ENCODE measurements at places on chromosomes 6 and 20.

GRCh38 chr6:25962149-25963127 is at the start of gene TRIM38:
TRIM38 (plus strand) TSS chr6:25962802; CDS start chr6:25966523, 3,721 bp downstream.
- DNase-seq, result no peak

GRCh38 chr6:41162687-41163418 is at the start of gene TREM2:
TREM2 (minus strand) TSS chr6:41163116; CDS start chr6:41163082, 34 bp downstream.
- DNase-seq, result no peak

- DNase-seq, result no peak
Measured at GRCh38 chr20:36917943-36918342, 33.6 kb downstream of the SAMHD1 start.

DNA sequence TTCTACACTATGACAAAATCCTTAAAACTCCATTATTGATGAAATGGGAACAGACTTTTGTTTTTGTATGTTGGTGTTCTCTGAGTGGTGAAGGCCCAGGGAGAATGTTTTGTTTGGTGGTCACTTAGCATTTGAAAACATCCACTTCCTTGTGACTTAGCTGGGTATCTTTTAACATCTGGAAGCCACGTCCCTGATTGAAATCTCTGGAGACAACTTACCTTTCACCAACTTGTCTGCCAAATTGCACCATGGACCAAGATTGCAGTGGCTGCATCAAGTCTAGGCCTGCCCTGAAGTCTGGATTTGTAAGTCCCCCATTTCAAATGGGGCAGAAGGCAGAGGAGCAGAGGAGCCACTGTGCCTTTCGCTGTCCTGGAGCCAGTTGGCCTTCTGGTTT is 534 bp upstream of the EFCAB8 start:
- DNase-seq, result no peak

DNA sequence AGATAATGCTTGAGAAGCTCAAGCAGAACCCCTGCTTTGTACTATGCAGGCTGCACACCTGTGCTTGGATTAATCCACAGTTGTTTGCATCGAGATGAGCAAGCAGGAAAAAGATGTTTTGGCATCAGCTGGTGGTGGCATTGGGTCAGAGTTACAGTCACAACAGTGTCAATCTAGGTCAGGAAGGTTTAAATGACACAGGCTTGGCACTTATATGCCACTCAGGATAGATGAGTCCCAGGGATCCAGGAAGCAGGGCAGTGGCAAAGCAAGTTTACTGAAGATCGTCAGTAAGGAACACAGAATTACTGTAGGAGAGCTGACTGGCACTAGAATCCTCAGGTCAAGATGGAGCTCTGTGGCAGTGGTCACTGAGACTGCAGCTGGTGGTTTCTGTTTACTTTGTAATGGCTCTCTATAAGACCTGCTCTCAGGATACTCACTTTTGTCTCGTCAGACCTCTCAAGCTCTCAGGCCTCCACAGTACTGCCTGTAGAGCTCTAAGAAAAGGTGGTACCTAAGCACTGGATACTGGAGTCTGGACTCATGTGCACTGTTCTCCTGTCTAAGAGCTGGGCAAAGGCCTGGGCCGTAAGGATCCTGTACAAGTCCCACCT is 110.1 kb upstream of the HS3ST5 start:
- no peak for DNase-seq

DNA sequence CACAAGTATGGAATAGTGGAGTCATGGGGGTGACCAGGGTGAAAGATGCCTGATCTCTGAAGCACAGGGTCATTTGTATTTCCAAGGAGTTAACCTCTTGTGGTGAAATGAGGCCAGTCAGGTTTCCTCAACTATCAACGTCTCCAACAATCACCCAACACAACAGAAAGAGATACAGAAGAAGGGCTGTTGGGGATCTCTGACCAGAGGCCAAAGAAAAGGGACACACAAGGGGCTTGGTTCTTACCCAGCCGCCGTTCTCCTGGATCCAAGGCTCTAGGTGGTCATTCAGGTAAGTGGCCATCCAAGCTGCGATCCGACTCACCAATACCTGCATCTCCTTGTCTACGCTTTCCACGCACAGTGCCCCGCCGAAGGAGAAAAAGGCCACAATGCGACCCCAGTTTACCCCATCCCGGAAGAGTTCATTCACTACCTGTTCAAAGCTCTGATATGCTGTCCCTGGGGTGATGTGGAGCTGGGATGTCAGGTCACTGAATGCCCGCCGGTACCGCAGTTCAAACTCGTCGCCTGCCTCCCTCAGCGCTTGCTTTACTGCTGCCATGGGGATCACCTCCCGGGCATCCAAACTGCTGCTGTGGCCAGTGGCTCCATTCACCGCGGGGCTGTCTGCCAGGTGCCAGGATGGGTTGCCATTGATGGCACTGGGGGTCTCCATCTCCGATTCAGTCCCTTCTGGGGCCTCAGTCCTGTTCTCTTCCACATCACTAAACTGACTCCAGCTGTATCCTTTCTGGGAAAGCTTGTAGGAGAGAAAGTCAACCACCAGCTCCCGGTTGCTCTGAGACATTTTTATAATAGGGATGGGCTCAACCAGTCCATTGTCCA is 1.0 kb downstream of the BCL2L1 start:
- no peak for DNase-seq

- no peak for DNase-seq
Measured at GRCh38 chr6:170153436-170154319, 137.2 kb downstream of the DLL1 start.

DNA sequence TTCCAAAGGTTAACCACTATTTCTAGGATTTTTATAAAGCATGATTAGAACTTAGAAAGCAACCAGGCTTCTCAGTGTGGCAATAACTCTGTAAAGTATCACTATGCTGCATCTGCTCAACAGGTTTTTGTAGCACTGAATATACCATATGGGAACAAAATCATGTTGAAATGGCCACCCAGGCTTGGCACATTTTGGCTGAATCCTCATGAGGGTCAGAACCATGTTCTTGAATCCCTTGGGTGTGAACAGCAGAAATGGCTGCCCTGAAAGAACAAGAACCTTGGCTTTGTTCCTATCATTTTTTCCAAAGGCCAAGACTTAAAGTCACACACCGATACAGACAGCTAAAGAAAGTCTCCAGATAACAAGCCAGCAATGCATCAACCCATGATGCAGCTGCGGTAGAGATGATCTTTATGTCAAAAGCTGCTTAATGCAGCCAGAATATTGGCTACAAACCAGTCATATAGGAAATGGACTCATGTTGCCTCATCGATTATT is 283.0 kb upstream of the NOX3 start:
- no peak for DNase-seq

DNA sequence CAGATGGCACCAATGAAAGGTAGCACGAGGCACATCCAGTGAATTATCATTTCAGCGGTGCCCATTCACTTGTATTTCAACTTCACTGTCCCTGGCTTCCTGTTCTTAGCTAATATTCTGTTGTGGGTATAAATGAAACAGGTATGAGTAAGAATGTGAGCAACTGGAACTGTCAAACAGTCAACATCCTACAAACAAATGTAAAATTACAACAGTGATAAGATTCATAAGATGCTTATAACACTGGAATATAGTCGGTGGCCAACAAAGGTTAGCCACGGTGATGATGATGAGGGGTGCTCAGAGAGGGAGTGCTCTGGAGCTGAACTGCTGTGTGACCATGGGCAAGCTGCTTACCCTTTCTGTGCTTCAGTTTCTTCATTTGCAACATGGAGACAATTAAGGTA is 74.9 kb upstream of the TOX2 start:
- no peak for DNase-seq

Data from NCI-H524 treated with DMSO at 0.1 percent for 48 hours (cell line).